HuH-7 (cell line): ENCODE measurements at places on chromosomes 12 and 14.

- DNase-seq: no peak
These were observed 296.5 kb downstream of the TMEM132D start for GRCh38 chr12:129607301-129607700.

DNA sequence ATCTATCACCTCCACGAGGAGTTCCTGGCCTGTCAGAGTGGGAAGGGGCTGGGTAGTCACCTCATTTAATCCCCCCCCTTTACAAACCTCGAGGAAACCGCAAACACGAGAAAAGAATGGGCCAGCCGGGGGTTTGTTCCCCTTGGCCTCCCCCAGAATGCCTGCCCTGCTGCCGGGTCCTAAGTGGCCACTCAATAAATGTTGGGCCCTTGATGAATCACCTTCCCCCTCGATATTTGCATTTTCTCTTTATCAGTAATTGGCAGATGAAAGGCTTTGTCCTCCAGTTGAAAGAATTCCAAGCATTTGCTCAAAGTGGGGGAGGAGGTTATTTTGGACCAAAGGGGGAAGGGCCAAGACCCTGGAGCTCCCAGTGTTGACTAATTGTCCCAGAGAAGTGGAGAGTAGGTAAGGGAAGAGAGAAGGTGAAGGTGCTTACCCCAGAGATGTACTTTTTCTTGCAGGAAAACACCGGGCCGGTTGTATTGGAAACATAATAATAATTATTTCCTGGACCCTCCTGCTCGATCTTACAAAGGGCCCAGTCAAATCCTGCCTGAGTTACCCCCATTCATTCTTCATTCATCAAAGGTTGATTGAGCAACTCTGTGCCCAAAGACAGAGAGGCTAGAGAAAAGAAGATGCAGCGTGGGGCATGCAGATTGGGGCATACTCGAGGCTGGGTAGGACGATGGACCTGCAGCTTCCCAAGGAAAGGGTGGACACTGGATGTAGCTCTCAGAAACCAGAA, 1.9 kb upstream of the KDM2B start:
- DNase-seq: no peak

DNA sequence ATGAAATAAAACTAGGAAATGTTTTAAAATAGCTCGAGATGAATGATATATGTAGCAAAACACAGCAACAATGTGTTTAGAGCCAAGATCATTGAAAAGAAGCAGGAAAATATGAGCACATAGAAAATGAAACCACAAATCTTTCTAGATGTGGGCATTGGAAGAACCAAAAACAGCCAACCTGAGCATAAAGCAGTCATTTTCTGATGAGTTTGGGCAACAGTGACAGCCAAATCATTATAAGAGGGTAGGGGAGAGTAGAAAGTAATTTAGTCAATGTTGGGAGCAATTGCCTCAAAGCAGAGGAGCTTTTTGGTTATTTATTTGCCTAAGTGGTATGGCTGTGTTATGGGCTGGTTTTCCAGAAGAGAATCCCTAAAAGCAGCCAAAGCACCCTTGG, 8.8 kb upstream of the BICDL1 start:
- DNase-seq: no peak

DNA sequence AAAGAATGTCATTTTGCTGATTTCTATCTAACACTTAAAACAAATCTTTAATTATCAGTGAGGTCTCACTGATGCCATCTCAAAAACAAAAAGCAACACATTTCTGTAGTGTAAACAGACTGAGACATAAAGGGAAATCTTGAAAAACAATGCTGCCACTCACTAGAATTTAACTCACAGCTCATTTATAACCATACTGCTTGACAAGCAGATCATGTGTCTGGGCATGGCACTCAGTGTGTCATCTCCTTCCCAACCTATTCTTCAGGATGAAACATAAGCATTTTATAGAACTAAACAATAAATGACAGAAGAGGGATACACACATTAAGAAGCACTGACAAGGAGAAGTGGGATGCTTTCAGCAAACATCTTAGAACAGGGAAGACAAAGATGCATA, 22.4 kb downstream of the ATF7 start:
- DNase-seq: no peak

DNA sequence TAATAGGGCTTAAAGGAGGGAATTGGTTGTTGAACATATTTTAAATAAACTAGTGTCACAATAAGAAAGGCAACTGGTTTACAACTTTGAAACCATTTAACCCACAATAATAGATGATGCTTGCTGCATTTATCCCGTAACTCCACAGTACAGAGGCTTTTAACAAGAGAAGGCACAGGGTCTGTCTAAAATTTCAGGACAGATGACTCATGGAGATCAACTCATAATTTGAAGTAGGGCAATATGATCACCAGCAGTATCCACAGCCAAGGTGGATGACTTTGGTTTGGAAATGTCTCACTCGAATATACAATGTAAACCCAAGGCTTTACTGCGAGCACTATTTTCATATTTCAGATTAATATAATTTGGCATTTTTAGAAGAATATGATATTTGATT, 340.2 kb downstream of the LRIG3 start:
- no peak for DNase-seq
